Cerebellar cortex (tissue), 1 donor: ENCODE measurements at places on chromosomes 16 and 17.

DNA sequence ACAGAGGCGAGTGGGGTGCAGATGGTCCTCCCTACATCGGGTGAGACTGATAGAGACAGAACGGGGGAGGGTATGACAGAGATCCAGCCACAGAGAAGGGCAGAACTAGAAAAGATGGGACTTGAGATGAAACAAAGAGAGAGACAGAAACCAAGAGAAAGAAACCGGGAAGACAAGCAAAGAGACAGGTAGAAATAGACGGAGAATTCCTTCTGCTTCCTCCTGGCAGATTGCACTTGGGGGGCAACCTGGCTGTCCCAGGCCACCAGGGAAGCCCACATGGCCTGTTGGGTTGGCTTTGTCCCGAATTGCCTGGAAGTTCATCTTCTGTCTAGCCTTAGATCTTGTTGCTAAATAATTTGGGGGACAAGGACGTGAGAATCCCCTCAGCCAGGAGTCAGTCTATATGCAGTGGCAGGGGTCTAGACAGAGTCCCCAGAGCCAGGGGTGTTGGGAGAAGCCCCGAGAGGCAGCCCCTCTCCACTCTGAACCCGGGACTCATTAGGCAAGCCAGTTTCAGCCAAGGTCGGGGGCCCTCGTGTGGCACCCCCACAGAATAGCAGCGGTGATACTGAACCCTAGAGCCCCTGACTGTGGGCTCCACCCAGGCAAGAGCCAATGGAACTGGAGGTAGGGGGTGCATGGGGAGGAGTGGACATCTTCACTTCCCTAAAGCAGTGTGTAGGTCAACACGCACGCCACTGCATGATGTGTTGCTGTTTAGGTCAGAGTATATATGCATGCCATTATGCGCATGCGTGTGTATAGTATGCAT lies 627 bp upstream of the TSPOAP1 start:
- DNase-seq: peak; percentile 23

- DNase-seq: no peak
Observed at GRCh38 chr17:68600067-68600930, 868 bp downstream of the FAM20A start.

- DNase-seq: no peak
Observed at GRCh38 chr17:35322749-35323148, 50.7 kb downstream of the SLFN11 start.

DNA sequence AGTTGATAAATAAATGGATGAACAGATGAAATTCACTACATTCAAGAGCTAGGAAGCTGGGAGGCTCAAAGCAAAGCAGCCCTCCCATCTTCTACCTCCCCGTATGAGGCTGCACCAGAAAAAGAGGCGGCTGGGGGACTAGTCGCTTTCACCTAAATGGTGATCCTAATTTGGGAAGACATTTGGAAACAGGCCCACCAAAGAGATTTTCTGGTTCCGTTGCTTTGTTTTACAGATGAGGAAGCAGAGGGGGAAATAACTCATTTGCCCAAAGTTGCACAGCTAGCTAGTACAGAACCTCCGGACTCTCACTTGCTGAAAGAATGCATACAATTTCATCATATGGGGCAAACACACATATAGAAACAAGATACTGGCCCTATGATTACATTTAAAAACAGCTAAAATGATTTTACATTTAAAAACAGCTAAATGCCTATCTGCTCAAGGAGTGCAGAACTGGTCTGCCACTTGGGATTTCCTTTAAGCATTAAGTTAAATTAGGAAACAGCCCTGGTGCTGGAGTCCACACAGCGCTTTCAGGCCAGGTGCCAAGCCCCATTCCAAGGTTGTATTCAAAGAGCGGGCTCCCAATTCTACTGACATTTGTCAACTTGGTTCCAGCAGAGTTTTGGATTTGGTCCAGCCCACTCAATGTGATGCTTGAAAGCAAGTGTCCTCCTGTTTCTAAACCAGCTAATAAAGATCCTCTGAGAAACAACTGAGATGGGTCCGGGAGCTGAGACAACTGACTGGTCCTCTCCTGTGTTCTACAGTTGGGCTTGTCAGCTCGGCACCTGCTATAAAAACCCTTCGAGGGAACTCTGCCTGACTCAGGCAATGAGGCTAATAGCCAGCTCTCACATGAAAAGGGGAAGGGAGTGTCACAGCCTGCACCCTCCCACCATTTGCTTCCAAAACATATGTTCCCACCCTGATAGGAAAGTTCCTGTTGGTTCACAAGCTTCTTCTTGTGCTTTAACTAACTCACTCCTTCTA lies 11.7 kb downstream of the ERN1 start:
- DNase-seq: peak; percentile 79

DNA sequence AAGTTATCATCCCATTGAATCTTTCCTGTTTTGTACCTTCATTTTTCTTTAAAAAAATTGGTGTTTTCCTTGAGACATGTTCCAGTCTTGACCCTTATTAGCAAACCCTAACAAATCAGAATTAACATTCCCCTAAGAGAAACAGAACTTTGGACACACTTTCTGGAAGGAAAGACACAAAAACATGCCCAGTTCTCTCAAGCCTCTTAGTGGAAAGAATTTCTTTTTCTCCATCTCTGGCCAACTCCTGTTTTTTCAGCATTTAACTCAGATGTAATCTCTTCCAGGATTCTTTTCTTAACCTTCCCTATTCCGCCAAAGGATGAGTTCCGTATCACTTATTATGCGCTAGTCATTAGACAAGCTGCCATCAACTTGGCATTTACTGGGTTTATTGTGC lies 23.9 kb upstream of the CDH8 start:
- DNase-seq: no peak

DNA sequence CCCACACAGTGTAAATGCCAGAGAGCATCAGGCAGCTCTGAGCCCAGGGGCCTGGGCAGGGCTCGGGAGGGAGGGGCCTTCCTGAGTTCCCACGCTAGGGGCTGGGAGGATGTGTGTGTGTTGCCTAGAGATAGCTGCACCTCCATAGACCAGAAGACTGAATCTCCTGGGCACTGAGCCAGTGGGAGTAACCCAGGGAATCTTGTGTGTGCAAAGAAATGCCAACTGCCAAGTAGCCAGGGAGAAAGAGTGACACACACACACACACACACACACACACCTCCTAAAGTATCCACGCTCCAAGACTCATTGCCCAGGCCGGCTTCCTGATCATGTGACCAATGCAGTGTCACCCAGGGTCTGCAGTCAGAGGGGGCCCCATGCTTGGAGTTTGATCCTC lies 166.2 kb upstream of the RPL38 start:
- DNase-seq: no peak

- no peak for DNase-seq
Observed at GRCh38 chr17:82065193-82065637, 389 bp downstream of the DUS1L start.

GRCh38 chr16:57889522-57889921 lies 81.4 kb downstream of the CNGB1 start:
- no peak for DNase-seq
